ENCODE measurements at places on chromosomes 11 and 22. TPM values are rescaled to one million over a fixed set of nuclear protein-coding genes. Genes with fewer than 3 reads are reported as not detected.

MGAT3 gene
- 2.6 TPM for total RNA-seq

IFITM10 gene
- total RNA-seq = 8.1 TPM

NCR3LG1 gene
- total RNA-seq = 1.4 TPM

NXPE4 gene
- not detected for total RNA-seq

PRG3 gene
- total RNA-seq = not detected

MEI1 gene
- 82.7 TPM for total RNA-seq

NR1H3 gene
- total RNA-seq = 6.3 TPM

OR11H1 gene
- not detected for total RNA-seq

OR4C5 gene
- total RNA-seq = not detected

CREB3L1 gene
- total RNA-seq = not detected

CRYBA4 gene
- total RNA-seq = not detected

P2RY2 gene
- not detected for total RNA-seq

MPPED1 gene
- not detected for total RNA-seq

IRAG1 gene
- not detected for total RNA-seq

LMO1 gene
- total RNA-seq = not detected

OR51B2 gene
- not detected for total RNA-seq

KCNQ1OT1 gene
- 0.52 TPM for total RNA-seq

GNAZ gene
- total RNA-seq = 2.6 TPM

CDC42BPG gene
- total RNA-seq = 1.9 TPM

SYVN1 gene
- 80.1 TPM for total RNA-seq

OR4D5 gene
- total RNA-seq = not detected

CSKMT gene
- total RNA-seq = 121 TPM

BTG4 gene
- total RNA-seq = not detected

GRIK4 gene
- total RNA-seq = 1.8 TPM

ARHGAP42 gene
- 5.1 TPM for total RNA-seq

UBQLNL gene
- 0.17 TPM for total RNA-seq

SLC25A22 gene
- 125 TPM for total RNA-seq
